ENCODE measurements at places on chromosomes 3 and 15.
A peak's percentile ranks its signal among the peaks of the same experiment; 100 is the strongest.

- DNase-seq: peak; percentile 63
Observed at GRCh38 chr3:132911741-132912415, 126.3 kb upstream of the TMEM108 start.

DNA sequence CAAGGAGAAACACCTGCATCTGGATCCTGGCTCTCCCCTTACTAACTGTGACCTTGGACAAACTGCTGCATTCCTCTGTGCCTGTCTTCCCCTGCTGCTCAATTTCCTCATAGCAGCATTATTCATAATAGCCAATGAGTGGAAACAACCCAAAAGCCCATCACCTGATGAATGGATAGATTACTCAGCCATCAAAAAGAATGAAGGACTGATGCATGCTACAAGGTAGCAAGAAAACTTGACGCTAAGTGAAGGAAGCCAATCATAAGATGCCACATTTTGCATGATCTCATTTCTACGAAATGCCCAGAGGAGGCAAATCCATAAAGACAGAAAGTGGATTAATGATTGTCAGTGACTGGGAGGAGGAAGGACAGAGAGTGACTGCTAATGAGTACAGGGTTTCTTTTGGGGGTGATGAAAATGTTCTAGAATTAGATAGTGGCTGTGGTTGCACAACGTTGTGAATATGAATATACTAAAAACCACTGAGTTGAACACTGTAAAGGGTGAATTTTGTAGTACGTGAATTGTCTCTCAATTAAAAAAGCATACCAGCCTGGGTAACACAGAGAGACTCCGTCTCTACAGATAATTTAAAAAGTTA, 11.2 kb downstream of the IGDCC4 start:
- DNase-seq: no peak

DNA sequence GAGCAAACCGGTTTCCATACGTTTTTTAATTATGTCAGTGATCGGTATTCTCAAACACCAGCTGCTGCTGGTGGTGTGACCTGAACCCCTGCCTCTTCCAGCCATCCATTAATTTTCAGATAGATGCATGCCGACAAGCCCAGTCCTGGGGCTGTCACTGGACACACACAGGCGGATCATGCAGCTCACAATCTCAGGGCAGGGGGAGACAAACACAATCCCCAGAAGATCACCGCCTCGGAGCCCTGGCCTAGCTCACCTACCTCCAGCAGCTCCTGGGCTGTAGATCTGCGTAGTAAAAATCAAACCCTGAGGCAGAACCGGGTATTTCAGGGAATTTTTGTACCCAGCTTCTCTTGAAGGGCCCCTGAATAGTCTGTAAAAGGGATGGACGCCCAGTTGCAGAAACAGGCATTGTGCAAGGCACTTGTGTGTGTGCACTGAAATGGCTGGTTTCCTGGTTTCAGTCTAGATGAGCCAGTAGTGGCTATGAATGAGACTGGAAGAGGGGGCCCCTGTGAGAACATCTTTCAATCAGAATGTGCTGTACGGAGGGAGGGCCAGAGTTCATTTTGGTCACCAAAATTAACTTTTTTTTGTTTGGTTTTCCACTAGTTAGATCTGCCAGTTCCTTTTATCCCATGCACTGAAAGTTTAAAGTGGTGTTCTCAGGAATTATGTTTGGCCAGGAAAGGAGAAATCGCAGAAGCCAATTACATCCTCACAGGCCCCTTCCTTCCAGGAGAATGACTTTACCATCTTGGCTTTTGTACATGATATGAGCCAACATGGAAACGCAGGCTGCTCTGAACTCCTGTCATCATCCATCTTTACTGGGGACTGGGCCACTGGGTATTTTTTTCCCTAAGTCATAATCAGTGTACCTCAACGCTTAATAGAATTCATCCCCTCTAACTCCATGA, 55.0 kb upstream of the RPL32 start:
- peak; percentile 10 for DNase-seq

DNA sequence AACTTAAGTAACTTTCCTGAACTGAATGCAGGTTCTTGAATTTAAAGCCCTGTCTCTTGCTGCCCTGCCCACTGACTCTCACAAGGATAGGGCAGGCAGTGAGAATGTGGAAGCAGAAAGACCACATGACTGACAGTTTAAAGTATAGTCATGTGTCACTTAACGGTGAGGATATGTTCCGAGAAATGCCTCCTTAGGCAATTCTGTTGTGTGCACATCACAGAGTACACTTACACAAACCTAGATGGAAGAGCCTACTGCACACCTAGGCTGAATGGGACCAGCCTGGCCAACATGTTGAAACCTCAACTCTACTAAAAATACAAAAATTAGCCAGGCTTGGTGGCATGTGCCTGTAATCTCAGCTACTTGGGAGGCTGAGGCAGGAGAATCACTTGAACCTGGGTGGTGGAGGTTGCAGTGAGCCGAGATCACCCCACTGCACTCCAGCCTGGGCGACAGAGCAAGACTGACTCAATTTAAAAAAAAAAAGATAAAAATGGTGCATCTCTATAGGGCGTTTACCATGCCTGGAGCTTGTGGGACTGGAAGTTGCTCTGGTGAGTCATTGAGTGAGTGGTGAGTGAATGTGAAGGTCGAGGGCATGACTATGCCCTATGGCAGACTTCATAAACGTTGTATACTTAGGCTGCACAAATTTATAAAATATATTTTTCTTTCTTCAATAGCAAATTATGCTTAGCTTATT, 18.9 kb upstream of the COPG1 start:
- DNase-seq: peak; percentile 98

- DNase-seq: no peak
Observed at GRCh38 chr15:51589881-51590568, 32.5 kb downstream of the DMXL2 start.

GRCh38 chr3:133440652-133441051, 40.8 kb downstream of the BFSP2 start:
- no peak for DNase-seq

DNA sequence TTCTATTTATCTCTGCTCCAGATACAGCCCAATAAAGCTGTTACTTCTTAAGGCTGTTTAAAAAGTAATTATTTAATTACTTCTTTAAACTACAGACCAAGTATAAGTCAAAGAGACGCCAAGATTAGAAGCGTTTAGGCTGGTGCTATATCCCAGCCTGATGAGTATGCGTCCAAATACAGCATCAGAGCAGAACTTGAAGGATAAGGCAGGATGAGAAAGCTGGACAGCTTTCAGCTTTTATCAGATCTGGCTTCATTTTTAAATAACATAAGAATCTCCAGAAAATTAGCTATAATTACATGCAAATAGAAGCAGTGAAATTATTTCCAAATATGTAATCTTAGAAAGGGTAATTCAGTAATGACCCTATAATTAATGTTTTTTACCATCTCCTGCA, 110.3 kb upstream of the MYO5C start:
- no peak for DNase-seq

GRCh38 chr15:60381148-60381788, 16.5 kb downstream of the ANXA2 start:
- DNase-seq: no peak

GRCh38 chr3:141227216-141227615, 4.4 kb upstream of the PXYLP1 start:
- no peak for DNase-seq

DNA sequence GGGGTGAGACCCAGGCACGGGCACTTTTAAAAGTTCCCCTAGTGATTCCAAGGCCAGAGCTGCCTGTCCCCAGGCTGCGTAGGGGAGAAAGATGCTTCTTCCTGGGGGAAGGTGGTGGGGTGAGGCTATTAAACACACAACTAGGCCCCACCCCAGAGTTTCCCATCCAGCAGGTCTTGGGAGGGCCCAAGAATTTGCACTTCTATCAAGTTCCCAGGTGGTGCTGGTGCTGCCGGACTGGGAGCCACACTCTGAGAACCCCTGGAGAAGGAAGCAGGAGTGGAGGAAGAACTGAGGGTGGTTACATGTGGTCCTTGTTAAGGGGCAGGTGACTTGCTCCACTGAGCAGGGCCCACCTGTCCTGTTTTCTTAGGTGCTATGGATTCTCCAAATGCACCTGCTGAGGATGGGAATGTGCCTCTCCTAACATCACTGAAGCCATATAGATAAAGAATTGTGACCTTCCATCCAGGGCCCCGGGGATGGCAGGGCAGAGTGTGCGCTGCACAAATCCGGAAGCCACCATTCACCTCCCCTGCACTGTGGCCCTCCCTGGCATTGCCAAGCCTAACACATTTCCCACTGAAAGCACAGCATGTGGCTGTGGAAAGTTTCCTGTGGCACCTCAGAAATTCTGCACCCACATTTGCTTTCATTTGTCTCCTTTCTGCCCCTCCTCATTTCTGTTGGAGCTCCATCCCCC, 111.5 kb upstream of the MEF2A start:
- DNase-seq: no peak

GRCh38 chr3:12998648-12999047, 74.6 kb downstream of the IQSEC1 start:
- no peak for DNase-seq

- no peak for DNase-seq
Observed at GRCh38 chr3:143476965-143477640, 357.5 kb downstream of the CHST2 start.

DNA sequence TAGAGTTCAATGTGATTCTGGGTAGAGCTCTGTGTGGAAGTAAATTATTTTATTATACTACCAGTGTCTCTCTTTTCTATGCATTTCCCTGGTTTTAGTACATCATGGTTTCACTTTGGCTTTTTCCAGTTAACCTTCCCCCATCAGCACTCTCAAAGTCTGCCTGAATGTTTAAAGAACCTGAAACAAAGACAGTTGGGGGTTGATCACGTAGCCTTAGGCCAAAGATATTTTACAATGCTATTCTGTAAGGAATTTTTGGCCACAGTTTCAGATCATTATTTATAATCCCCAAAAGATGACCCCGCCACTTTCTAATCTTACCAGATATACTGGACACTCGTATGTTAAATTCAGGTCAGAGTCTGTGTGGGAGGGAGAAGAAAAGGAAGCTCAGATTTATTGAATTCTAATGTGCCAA, 156.3 kb upstream of the TMC3 start:
- DNase-seq: no peak

- DNase-seq: no peak
Observed at GRCh38 chr3:55198554-55198953, 270.7 kb upstream of the LRTM1 start.

- DNase-seq: no peak
Observed at GRCh38 chr3:38115645-38116427, 21.1 kb downstream of the ACAA1 start.

- no peak for DNase-seq
Observed at GRCh38 chr3:18900994-18901393, 247.3 kb upstream of the KCNH8 start.

- no peak for DNase-seq
Observed at GRCh38 chr3:148420242-148420641, 277.5 kb upstream of the AGTR1 start.

DNA sequence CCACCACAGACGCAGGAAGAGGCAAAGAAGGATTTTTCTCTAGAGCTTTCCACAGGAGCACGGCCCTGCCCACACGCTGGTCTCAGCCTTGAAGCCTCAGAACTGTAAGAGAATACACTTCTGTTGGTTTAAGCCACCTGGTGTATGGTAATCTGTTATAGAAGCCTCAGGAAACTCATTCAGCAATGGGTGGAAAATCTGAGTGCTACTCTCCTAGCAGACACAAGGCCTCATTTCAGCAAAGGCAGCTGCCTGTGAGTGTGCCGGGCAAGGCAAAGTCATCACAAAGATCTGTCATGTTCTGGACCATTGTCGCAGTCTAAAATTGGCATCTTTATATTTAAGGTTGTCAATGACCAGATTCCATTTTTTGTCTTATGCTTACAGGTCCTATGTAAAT, 31.0 kb downstream of the ATP10A start:
- no peak for DNase-seq

DNA sequence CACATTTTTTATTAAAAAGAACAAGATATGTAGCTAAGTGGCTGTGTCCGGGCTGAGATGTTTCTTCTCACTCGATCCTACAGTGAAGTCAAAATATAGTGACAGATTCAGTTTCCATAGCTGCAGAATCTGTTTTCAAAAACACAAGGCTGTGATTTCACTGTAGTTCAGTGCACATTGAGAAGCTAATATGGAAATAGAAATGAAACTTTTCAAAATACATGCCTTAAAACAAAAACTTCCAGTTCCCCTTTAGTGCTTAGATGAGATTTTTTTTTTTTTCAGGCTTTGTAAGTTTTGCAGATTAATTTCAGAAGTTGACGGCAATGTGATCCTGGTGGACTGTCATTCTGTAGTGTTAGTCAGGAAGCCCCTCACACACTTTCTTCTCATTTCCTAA, 23.8 kb upstream of the TRAK1 start:
- no peak for DNase-seq

DNA sequence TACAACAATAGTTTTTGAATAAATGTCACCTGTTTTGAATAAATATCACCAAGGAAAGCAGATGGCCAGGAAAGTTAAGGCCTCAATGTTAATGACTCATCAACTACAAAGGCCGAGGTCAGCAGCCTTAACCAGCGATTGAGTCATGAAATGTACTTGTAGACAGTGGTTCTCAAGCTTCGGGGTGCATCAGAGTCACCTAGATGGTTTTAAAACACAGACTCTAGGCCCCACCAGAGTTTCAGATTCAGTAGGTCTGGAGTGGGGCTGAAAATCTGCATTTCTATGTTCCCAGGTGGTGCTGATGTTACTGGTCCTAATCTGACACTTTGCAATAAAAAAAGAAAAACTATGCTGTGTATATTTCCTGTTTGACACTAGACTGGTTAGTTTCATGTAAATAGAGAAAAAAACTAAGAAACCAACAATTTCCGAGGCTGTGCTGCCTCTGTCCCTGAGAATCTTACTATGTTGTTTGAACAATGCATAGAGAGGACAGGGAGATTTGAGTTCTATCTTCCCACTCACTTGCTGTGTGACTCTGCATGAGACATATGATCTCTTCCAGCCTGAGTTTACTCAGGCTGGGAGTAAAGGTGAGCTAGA, 9.8 kb downstream of the RAB27A start:
- DNase-seq: no peak

DNA sequence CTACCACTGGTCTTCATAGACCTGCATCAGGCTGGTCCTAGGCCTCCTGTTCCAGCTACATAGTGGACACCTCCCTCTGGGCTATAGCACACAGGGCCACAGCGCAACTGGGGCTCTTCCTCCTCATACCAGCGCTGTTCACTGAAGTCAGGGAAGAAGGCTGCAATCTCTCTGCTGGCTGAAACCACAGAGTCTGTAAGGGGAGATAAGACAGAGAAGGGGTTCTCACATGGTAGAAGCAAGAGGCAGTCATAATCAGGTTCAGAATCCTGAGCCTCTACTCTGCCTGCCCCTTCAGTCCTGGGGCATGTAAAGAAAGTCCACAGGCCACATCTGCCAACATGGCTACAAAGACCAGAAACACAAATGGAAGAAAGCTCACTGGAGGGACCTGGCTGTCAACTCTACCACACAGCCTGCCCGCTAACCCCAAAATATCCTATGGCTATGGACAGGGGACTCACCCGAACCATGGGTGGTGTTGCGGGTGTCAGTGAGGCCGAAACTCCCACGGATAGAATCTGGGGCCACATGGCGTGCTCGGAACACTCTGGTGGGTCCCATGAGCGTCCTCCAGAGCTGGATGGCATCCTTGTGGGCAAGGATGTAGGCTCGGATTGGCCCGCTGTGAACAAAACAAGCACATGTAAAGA, 38.7 kb downstream of the SPINK8 start:
- DNase-seq: no peak

- no peak for DNase-seq
Observed at GRCh38 chr15:40891810-40892446, 2.3 kb upstream of the VPS18 start.
